ENCODE measurements at places on chromosomes 2 and 18.

- DNase-seq = no peak
Measured at GRCh38 chr18:23822590-23823385, 133.5 kb downstream of the LAMA3 start.

DNA sequence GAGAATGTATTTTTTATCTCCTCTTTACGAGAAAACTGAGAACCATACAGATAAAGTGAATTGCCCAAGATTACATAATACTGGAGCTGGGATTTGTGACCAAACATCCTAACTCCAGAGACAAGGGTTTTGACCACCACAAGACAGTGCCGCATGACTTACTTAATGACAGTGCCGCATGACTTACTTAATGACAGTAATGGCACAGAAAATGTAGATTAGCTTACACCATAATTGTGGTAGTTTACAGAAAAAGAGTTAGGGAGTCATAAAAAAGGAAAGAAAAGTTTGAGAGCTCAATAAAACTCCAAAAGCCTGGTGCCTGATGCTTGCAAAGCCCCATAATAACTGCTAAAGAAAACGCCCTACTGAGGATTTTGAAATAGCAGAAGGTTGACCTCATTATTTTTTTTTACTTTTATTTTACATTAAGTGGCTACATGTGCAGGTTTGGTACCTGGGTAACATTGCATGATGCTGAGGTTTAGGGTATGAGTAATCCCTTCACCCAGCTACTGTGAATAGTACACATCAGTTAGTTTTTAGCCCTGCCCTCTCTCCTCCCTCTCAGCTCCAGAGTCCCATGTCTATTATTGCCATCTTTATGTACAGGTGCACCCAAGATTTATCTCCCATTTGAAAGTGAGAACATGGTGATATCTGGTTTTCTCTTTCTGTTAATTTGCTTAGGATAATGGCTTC is 310.0 kb upstream of the UBE2E3 start:
- DNase-seq = no peak

GRCh38 chr18:79639072-79639829 is 40.4 kb upstream of the CTDP1 start:
- no peak for DNase-seq

DNA sequence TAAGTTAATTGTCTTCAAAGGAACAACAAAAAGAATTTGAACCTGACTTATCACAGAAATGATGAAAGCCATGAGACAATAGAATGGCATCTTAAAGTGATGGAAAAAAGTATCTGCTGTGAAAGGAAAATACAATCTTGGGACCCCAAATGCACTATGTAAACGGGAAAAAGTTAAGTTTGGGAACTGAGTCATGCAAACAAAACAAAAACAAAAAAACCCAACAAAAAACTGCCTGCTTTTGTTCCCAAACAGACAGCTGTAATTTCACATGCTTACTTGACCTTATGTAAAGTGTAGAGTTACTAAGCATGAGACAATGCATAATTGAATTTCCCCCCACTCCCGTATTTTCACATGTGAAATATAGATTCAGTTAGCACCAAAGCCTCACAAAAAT is 122.1 kb upstream of the RBMS1 start:
- DNase-seq = no peak

- DNase-seq = no peak
Measured at GRCh38 chr18:58584200-58585127, 44.4 kb downstream of the ALPK2 start.

- no peak for DNase-seq
Measured at GRCh38 chr18:59837586-59837985, 62.2 kb upstream of the PMAIP1 start.

DNA sequence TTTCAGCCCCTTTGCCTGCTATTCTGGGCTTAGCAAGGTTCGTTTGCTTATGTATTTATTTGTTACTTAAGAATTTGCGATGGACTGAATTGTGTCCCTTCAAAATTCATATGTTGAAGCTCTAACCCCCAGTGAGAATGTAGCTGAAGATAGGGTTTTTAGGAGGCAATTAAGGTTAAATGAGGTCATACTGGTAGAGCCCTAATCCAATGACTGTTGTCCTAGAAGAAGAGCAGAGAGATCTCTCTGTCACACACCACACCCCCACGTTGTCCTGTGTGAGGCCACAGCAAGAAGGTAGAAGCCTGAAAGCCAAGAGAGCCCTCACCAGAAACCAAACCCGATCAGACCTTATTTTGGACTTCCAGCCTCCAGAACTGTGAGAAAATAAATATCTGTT is 66.7 kb downstream of the KIAA1328 start:
- DNase-seq = no peak

- DNase-seq = no peak
Measured at GRCh38 chr18:9918016-9918680, 4.3 kb downstream of the VAPA start.

DNA sequence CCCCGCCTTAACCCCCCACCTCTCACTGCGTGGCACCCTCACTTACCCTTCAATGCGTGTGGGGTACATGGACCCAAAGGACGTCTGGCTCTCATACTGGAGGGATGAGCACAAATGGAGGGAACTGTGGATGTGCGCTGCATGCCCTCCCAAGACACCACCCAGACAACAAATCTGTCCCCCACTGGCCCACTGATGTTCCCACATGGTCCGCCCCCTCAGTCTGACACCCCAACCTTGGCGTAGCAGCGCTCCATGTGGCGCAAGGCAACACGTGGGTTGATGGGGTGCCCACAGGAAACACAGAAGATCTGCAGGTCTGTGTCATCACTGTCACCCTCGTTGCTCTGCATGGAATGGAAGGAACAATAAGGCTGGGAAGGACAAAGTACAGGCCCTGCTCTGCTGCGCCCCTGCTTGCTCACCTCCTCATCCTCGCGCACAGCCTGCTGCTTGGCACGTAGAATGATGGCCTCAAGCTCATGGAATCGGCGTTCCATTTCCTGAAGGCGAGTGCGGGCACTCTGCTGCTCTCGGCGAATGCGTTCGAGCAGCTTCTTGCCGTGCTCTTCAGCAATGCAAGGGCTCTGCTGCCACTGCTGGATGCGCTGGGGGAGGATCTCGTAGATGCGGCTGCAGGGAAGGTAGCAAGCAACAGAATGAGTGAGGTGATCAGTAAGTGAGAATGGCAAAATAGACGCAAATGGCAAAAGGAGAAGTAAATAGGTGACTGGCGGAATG is 2.3 kb upstream of the MBD1 start:
- no peak for DNase-seq

DNA sequence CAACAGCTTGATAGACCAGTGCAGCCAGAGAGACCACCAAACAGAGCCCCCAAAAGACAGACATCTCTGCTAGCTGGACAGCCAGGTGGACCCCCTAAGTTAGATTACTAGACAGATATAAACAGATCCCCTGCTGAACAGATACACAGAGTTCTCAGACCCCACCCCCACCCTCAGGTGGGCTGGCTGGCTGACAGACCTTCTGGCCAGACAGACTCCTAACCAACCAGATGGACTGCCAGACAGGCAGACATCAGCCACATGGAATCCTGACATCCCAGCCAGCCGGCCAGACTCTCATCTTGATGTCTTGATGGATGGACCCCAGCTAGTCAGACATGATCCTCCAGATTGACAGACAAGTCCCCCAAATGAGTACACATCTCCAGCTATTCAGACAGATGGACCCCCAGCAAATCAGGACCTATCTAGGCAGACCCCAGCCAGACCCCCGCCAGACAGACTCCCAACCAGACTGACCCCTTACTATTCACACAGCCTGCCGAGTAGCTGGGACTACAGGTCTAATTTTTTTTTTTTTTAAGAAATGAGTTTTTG is 18.0 kb downstream of the PTPN18 start:
- DNase-seq = no peak

DNA sequence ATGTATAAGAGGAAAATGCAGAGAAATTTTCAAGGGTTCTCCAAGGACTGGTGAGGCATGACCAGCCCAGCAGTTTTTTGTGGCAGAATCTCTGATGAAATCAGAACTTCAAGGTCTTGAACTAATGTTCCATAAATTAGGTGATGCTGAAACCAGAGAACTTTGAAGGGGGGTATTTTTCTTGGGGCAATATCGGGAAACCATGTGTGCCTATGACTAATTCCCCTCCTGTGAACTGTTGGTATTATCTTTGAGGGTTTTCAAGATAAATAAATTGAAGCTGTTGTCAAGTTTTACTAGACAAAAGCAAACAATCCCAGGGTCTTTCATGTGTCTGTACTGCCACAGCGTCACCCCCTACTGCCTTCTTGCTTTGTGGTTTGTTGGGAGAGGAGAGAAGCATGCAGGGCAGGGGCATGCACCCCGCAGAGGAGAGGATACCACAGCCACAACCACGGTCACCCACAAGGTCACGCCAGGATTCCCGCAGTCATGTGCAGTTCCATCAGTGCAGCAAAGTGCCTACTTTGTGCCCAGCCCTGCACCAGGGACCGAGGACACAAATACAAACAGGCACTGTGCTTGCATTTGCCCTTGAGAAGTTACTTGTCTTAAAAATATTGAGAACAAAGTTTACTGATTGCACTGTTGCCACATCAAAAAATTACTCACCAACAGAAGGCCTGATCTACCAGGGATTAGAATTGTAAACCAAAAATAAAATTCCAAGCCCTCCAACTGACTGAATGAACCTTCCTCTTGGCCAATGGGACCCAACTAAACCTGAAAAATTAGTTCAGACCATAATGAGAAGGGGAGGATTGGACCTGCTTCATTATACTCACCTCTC is 413.3 kb upstream of the TRIB2 start:
- DNase-seq = no peak

- no peak for DNase-seq
Measured at GRCh38 chr2:185318271-185318724, 420.3 kb upstream of the FSIP2 start.

GRCh38 chr2:232957657-232958090 is 55.4 kb downstream of the NGEF start:
- DNase-seq = no peak

- DNase-seq = no peak
Measured at GRCh38 chr18:70994116-70994515, 705.3 kb downstream of the SOCS6 start.

DNA sequence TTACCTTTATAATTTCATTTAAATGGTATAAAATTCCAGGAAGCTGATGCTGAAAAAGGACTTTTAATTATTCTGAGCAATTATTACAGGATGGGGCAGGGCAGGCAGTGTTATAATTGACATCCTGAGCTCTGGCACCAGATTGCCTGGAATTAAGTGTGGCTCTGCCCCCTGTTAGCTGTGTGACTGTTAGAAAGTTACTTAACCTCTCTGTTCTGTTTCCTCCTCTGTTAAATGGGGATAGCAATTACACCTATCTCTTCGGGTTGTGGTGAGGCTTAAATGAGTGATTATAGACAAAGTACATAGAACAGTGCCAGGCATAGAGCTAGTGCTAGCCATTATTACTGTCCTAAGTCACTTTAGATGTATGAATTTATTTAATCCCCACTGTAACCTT is 327.3 kb downstream of the SMAD2 start:
- no peak for DNase-seq

DNA sequence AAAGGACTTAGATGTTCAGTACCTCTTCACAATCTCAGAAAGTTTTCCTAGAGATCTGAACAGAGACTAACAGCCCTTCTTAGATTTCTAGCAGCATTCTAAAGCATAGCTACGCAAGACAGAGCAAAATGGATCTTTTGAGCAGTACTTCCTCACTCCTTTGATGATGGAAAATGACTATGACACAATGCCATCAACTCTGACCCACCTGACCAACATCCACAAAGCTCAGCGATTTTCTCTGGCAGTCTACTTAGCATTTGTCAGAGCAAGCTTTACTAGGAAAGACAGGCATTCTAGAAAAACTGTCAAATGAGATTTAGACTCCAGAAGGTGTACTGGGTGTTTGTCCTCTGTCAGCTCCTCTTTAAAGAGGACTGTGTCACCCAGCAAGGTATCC is 180.9 kb upstream of the ACVR2A start:
- DNase-seq = no peak

DNA sequence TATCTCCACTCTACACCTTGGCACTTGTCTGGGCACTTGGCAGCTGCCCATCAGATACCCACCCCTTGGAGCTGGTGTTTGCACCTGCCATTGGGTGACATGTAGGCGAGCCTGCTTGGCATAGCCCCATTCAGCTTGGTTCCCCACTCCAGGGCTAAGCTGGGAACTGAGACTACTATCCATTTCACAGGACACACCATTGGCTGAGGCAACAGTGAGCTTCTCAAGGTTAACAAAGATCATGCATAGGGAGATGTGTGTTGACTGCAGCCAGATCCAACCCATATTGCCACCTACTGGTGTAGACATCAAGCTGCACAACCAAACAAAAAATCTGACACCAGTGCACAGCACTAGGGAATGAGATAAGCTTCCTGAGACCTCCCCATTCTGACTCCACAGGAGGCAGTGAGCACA is 1389.8 kb upstream of the TMEFF2 start:
- no peak for DNase-seq

DNA sequence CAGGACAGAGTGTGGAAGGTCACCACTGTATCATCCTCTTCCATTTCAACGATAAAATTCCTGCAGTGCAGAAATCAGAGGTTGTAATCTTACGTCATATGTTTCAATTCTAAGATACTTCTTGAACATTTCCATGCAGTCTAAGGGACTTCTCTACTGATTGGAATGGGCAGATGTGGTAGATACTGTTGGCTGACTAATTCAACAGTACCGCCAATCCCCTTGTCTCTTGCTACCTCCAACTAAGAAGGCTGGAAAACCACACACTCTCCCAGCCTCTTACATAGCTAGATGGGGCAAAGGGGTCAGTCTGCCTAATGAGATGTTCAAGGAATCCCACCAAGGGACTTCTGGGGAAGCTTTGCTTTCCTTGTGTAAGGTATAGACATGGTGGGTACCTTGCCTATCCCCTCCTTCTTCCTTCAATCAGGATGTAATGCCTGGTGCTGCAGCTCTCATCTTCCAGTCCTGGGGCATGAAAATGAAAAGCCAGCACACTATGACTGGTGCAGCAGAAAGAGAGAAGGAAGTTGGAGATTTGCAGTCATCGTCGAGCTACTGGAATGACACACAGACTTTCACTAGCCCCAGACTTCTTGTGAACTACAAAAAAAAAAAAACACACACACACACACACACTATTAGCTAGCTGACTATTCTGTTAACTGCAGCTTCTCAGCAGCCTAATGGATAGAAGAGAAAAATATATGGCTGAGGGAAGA is 84.1 kb downstream of the ALPK2 start:
- no peak for DNase-seq

- DNase-seq = peak; percentile 20
Measured at GRCh38 chr2:226799976-226800940, 638 bp upstream of the IRS1 start.

DNA sequence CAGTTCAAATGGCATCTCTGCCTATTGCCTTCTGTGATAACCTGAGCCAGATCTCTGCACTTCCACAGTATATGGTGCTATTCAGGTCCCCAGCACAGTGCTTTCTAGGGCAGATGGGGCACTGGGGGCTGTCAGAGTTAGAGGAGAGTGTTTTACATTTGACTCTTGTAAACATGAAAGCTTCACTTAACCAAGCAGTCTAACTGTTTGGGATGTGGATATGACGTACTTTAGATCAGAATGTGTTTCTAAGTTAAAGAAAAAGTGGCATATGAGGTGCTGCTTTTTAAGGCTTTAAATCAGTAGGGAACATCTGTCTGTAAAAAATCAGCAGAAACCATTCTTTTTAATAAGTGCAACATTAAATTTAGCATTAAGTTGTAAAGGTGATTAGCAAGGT is 75.7 kb downstream of the MYO1B start:
- no peak for DNase-seq

Data from activated naive CD4-positive, alpha-beta T cell (primary cell).